ENCODE measurements at places on chromosomes 6 and 20.

- no peak for DNase-seq
Measured at GRCh38 chr6:166691199-166691598, 64.1 kb upstream of the RPS6KA2 start.

- no peak for DNase-seq
Measured at GRCh38 chr6:4944325-4944724, 59.5 kb downstream of the RPP40 start.

DNA sequence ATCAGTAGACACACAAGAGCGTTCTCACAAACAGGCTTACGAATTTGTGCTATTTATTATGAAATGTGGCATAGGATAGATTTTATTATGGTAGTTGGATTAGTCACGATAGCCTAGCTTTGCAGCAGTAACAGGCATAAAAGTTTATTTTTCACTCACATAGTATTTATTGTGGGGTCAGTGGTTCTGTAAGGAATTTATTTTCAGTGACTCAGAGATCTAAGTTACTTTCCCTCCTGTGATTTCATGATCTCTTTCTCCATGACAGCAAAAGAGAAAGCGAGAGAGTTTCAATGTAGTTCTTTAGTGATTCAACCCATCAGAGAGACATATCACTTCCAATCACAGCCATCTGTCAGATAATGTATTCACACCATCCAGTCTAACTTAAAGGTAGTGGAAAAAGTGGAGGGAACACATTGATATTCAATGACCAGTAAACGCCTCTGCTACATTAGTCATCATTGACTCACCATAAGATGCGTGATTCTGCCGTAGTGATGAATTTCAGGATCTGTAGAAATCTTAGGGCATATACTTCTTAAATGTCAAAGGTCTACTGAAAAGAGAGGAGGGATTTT is 605.5 kb downstream of the HDGFL1 start:
- DNase-seq, result no peak

- DNase-seq, result no peak
Measured at GRCh38 chr6:163319609-163320366, 94.7 kb upstream of the QKI start.

DNA sequence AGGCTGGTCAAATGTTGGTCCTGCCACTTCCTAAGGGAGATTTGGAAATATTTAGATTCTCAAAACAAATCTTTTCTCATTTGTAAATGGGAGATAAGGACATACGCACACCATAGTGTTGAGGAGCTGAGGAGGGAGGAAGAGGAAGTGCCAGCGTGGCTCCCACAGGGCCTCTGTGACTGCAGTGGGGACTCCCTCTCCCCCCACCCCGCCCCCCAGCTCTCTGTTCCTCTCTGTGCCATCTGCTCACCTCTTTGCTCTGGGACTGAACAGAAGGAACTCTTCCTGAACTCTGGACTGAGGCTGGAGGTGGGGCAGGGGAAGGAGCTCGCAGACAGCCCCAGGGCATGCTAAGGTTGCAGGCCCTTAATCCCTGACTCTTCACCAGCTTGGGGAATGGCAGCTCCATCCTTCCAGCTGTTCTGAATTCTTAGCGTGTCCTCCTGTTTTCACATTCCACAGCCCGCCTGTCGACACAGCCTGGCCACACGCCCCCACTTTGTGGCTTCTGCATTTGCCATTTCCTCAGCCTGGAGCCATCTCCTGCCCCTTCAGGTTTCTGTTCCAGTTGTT is 11.4 kb downstream of the DDX27 start:
- no peak for DNase-seq

DNA sequence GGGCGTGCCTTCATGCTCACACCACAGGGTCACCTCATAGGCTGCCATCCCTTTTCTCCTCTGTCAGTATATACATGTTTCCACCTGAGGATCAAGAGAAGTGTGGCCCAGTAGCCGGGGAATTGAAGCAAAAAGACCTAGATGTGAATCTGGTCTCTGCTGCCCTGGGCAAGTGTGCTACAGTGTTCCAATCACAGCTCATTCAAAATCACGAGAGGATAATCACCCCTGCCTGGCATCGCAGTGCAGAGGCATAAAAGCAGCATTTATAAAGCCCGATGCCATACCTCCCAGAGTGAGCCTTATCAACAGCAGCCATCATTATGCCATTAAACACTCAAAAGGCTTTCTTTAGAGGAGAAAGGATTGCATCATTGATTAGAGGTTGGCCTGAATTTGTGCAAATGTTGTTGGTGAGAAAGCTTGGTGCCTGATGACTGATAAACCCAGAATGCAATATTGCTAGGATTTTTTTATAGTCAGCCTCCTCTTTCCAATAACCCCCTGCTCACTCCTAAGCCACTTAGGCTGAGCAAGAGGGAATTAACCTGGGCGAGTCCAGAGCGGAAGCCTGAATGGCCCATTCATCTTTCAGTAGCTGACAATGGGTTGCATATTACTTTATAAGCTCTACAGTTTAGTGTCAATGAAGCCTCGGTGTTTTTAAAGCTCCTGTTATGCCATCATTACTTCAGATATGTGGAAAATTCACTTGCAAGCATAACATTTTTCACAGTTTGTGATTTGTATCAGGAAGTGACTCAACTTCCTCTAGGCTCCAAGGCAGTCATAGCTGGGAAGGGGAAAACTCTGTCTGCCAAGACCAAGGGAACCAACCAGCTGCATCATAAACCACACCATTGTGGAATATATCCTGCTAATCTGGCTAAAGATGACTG is 92.5 kb upstream of the NXT1 start:
- DNase-seq, result no peak

- DNase-seq, result no peak
Measured at GRCh38 chr6:88807622-88808021, 155.8 kb downstream of the RNGTT start.

DNA sequence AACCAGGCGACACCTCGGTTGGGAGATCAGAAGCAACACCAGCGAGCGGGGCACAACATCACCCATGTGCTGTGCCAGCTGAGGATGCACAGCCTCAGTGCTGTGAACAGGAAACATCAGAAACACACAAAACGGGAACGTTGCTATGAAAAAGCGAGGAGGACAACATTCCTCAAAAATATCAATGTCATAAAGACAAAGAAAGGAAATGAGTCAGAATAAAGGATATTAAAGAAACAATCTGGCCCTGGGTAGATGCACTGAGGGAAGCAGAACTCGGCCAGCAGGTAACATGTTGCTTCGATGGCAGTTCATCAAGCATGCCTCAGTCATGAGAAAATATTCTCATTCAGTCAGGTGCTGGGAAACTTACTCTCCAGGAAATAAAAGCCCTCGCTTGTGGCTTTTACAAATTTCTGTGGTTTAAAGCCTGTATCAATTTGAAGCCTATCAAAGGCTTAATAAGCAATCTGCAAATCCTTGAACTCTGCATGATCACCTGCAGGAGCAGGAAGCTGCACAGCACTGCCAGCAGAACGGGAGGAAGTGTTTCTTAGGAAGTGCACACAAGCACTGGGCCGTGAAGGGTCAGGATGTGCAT is 77.5 kb downstream of the GINS1 start:
- DNase-seq, result no peak

GRCh38 chr6:128032042-128032441 is 131.2 kb upstream of the THEMIS start:
- DNase-seq, result no peak

DNA sequence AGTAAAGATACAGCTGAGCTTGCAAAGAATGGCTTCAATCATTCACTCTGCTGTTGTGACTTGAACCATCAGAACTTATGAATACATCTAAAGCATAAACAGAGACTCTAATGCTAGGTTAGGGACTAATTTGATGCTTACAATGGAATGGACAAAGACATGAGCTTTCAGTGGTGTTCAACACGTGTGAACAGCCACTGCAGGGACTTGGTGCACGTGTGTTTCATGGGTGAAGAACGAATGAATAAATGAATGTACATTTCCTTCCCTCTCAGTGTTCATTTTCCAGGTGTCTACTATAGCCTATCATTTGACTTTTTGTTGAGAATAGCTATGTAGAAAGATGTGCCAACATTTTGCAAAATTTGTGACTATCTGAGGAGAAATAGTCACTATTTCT is 98.3 kb downstream of the VIP start:
- no peak for DNase-seq

DNA sequence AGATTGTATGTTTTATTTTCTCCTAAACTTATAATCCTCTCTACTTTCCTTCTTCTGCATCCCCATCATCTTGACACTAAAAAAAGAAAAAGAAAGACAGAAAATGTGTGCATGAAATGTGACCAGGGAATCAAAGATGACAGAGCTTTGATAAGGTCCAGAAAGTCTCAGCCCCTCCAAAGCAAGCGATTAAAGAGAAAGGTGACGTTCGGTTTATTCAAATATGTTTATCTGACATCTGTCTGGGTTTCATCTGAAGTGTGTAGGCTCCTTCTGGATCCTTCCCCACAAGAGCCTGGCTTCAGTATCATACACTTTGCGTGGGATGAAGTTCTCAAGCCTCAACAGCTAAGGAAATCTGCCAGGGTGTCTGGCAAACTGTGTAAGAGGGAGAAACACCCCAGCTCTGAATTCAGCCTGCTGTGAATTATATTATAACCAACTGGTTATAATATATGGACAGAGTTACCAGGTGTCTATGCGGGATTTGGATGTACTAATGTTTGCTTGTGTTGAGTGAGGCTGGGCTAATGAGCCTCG is 263.0 kb downstream of the ZNF217 start:
- DNase-seq, result no peak

GRCh38 chr6:144094731-144095133 is 641 bp downstream of the SF3B5 start:
- DNase-seq, result no peak

DNA sequence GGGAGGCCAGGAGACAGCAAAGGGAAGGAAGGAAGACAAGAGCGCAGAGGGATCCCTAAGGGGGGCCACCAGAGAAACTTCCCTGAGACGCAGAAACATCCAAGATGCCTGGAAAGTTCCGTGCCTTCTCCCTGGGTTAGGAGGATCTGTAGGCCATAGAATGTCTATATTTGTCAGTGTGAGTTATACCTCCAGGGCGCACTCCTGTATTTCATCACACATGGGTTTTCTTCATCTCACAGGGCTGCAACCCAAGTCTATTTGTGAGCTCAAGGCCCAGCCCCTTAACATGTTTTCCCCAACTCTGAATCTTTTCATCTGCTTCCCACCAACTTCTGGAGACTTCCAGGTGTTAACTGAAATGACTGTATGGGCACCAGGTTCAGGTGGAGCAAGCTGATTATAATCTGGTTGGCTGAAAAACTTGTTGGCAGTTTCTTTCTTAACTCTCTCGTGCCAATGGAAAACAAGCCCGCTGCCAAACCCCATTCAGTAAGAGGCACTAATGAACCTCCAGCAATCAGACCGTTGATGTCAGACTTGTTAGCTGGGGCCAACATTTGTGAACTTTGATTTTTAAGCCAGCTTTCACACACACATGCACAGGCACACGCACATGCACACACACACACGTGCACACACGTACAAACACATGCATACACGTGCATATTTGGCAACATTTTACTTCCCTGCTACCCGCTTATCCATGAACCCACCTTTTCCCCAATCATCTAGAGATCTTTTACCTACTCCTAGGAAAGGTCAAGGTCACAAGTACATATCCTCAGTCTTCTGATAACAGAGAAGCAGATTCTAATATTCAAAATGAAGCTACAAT is 247.5 kb upstream of the GMDS start:
- no peak for DNase-seq

DNA sequence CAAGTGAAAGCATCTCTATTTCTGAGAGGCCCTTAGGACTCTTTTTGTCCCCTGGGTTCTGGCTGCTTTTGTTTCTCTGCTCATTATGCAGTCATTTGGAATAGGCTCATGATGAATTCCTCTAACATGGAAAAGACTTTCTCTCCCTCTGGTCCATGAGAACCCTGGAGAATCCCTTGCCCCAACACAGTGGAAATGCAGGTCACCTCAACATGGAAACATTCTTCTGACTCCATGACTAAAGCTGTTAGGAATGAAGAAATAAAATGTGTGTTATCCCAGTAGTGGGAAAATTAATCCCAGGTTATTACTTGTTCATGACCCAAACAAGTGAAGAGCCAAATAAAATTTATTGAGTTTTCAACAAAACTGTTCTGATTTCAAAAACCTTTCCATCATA is 458.6 kb downstream of the EPM2A start:
- DNase-seq, result no peak

- no peak for DNase-seq
Measured at GRCh38 chr20:1319051-1319450, 9.9 kb downstream of the SDCBP2 start.

- no peak for DNase-seq
Measured at GRCh38 chr6:106287215-106287614, 38.3 kb downstream of the ATG5 start.

GRCh38 chr6:100701728-100702127 is 179.4 kb downstream of the ASCC3 start:
- DNase-seq, result no peak

DNA sequence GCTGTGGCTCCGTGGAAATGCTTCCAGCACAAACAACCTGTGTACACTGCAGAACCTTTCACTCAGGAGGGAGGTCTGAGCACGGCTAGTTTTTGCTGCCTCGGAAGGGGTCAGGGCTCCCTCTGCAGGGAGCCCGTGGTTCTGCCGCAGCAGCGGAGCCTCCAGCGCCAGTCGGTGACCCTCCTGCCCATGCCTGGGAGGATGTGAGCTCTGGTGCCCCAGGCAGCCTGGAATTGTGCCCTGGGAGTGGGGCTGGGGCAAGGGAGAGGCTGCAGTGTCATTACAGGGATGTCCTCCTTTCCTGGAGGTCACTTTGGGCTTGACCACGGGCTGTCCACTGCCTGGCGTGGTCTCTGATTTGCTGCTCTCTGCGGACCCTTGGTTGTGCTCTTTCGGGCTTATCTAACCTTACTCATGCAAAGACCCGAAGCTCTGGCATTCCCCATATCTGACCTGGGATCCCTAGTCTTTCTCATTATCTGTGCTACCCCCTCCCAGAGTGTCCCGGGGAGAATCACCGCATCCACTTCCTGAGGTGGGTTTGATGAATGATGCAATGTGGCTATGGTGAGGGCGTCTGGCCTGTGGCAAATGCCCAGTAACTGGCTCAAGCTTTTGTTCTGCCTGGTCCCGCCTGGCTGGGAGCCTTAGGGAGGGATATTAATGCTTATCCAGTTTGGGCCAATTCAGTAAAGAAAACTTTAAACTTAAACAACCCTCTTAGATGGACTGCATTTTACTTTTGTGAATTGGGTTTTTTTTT is 59.6 kb upstream of the TAGAP start:
- DNase-seq, result peak; percentile 65

GRCh38 chr20:44273231-44274215 is 26.4 kb downstream of the GDAP1L1 start:
- DNase-seq, result no peak

DNA sequence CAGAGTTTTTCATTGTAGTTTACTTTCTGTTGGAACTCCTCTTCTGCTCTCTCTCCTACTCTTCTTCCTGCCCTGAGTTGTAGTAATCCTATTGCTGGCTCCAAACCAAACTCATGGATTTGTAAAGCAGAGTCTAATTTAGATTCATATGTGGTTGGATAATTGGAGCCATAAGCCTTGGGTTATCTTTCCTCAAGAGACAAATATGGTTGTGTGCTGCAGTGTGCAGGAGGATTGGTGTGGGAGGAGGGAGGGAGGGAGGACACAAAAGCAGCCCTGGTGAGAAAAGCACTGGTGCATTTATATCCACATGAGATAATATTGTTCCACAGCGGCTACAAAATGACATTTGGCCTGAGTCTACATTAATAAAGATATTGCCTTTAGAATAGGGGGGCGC is 4.2 kb downstream of the HLA-G start:
- DNase-seq, result no peak

GRCh38 chr6:100296810-100297544 is 167.7 kb downstream of the SIM1 start:
- DNase-seq, result no peak

GRCh38 chr6:47595785-47596184 is 102.6 kb upstream of the ADGRF4 start:
- DNase-seq, result no peak

All from stimulated activated CD8-positive, alpha-beta memory T cell treated with anti-CD3 and anti-CD28 coated beads, Interleukin-7, amount 100 ng/mL, for 48 hours (primary cell).